Dermis lymphatic vessel endothelial cell (primary cell): ENCODE measurements at places on chromosomes 6 and 20. TPM values are rescaled to one million over a fixed set of nuclear protein-coding genes. Genes with fewer than 3 reads are reported as not detected.

SLC13A3 gene
- total RNA-seq = under 0.01 and 0.09 TPM in 2 replicates

GPR6 gene
- not detected in 2 replicates for total RNA-seq

NR2E1 gene
- not detected in 2 replicates for total RNA-seq

SAPCD1 gene
- 2.2 and 8.0 TPM in 2 replicates for total RNA-seq

BPI gene
- total RNA-seq = not detected in 2 replicates

PRKN gene
- total RNA-seq = 1.1 and 3.1 TPM in 2 replicates

PSORS1C2 gene
- not detected in 2 replicates for total RNA-seq

E2F1 gene
- total RNA-seq = 1.6 and 2.0 TPM in 2 replicates

TAGAP gene
- not detected in 2 replicates for total RNA-seq

SLC44A4 gene
- not detected in 2 replicates for total RNA-seq
